Activated CD8-positive, alpha-beta memory T cell treated with anti-CD3 and anti-CD28 coated beads for 1 hour (primary cell): ENCODE measurements at places on chromosomes 13 and 19.

GRCh38 chr13:94236132-94236531, 243.3 kb downstream of the DCT start:
- no peak for DNase-seq

- DNase-seq: no peak
Observed at GRCh38 chr13:33115274-33115673, 99.1 kb downstream of the KL start.

DNA sequence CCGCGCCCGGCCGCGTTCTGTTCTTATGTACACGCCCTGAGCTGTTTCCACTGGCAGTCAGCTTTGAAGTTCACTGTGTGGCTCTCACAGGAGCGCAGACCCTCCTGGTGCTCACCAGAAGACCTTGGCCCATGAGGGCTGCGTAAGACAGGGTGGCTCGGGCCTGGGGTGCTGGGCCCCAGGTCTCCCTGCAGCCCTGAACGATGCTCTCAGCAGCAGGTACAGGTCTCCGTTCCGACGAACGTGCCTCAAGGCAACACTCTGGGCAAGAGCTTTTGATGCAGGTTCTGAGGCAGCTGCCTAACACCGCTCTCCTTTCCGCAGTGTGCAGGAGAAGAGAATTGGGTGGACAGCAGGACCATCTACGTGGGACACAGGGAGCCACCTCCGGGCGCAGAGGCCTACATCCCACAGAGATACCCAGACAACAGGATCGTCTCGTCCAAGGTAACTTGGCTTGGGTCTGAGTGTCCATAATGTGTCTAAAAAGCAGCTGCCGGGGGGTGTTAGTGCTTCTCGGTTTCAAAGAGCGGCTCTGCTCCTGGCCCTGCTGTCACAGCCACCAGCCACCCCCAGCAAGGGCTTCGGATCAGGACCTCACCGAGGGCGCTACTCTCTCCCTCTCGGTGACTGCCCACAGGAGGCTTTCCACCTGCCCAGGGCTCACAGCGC, 95.1 kb downstream of the ATP11A start:
- no peak for DNase-seq

GRCh38 chr13:29369060-29369743, 226.3 kb downstream of the SLC7A1 start:
- no peak for DNase-seq

GRCh38 chr19:28426110-28426729, 786.7 kb downstream of the UQCRFS1 start:
- no peak for DNase-seq

DNA sequence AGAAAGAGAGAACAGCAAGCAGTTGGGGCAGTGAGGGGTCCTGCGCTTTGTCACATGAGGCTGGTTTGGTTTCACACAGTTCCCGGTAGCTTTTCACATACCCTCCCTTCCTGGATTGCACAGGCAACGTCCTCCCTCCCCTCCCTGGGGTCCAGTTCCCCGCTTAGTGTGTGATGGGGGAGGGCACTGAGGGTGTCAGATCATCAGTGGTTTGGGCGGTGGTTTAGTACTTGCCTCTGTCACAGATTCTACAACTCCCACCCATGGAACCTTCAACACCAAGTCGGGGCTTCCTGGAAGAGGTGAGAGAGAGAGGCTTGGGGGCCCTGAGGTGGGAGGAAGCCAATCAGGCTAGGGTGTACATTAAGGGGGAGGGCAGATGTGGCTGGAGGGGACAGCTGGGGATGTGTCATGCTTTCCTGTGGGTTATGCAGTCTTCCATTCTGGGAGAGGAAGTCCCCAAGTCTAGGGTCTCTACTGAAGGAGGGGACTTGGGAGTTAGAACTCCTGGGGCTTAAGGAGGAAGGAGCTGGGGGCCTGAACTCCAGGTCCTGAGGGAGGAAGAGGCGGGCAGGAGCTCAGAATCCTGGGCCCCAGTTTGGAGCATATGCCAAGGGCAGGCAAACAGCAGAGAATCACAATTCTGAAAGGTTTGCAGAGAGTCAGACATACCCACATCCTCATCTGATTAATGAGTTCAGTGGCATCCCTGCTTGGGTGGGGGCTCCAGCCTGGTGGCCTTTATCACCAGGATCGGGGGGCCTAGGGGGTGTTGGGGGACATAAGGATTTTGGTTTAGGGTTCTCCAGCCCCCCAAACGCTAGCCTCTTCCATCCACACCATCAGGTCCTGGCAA, at the start of gene NKG7:
Gene NKG7, minus strand, starts transcription at position 6 of the 856 bp plus-strand sequence. CDS start 119 bp downstream, outside the sequence.
- peak; percentile 63 for DNase-seq

DNA sequence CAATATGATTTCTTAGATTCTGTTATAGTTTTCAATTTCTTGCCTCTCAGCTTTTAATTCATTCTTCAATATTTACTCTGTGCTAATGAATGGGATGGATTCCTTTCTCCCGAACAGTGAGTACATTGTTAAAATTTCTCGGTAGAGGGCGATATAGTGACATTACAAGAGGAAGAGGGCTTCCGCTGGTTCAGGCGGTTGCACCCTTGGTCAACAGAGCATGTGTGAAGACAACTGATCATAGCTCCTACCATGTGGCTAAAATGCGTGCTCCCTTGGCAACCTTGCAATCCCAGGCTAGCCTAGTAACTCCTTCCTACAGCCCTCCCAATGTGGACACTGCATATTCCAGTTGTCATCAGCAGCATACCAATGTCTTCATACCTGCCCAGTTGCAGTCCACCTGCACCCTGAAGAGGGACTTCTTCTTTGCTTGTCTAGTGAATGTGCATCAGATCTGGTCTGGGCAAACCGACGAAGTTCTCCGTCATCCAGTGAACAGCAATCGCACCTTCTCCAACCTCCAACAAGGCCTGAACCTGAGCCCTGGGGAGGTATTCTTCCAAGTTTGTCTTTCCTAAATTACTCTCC, 653.0 kb upstream of the GPC6 start:
- DNase-seq: no peak

- no peak for DNase-seq
Observed at GRCh38 chr13:30974350-30974749, 41.9 kb downstream of the TEX26 start.

GRCh38 chr13:32663660-32664059, 77.4 kb downstream of the PDS5B start:
- DNase-seq: no peak

DNA sequence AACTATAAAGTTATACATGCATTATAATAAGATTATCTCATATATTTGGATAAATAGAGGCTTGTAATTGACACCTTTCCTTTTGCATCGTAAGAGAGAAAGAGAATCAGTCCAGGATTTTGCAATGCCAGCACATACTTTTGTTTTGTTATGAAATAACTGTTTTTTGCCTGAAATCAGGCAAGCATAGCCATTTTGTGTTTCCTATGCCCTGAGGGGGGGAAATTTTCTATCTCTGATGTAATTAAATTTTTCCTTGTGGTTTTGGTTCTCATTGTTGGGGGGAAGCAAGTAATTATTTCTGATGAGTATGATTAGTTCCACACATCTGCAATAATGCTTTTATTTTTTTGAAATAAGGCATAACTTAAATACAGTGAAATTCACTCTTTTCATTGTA, 229.4 kb downstream of the NDFIP2 start:
- DNase-seq: no peak

GRCh38 chr13:79749984-79750551, 269.1 kb downstream of the NDFIP2 start:
- DNase-seq: no peak

DNA sequence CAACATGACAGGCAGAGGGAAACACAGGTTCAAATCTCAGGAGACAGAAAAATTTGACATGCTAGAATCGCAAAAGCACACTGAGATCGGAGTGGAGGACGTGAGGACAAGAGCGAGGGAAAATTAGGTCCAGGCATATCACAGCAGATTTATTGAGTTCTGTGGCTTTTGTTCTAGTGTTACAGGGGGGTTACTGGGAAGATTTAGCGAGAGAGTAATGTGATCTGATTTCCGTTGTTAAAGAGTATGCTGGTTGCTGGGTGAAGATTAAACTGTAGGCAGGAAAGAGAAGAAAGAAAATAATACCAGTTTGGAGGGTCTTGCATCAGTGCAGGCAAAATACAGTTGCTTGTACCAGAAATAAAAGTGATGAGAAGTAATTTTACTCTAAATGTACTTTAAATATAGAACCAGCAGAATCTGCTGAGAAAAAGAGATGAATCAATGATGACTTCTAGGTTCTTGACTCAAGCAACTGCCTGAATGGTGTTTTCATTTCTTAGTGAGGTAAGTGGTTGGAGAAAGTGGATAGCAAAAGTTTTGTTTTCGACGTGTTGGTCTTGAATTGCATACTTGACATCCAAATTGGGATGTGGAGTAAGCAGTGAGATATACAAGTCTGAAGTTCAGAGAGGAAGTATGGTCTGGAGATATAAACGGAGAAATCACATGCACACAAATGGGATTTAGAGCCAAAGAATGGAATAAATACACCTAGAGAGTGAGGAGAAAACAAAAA, 35.7 kb downstream of the UFM1 start:
- DNase-seq: no peak

GRCh38 chr19:35738021-35738886, 4.0 kb downstream of the IGFLR1 start:
- DNase-seq: no peak

DNA sequence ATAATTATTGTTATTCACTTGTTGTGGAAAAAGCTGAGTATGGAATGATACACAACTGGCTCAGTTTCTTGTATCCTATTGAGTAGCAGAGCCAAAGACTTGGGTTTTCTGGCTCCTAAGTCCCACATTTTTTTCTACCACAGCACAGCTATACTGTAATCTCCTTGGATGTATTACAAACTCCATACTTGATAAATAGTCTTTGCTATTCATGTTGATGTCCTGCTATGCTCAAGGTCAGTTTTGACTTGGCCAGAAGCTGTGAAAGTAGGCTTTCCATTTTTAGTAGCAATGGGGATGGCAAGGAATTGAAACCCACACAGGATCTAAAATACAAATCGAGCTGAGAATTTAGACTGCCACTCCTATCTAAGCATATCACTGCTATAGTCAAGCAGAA, 79.1 kb downstream of the B3GLCT start:
- no peak for DNase-seq

DNA sequence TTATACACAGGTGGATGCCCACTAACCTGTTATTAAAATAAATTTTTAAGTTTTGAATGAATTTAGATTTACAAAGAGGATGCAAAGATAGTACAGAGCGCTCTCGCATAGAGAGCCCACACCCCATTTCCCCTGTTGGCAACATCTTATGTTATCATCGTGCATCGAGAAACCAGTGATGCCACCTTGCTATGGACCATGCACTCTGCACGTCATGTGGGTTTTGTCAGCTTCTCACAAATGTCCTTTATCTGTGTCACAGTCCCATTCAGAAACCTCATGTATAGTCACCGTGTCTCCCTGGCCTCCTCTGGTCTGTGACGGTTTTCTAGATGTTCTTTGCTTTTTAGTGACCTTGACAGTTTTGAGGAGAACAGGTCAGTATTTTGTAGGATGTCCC, 60.0 kb downstream of the ING1 start:
- DNase-seq: no peak

GRCh38 chr19:35066691-35067563, 25.4 kb downstream of the HPN start:
- DNase-seq: peak; percentile 71

GRCh38 chr19:34282611-34283519, 28.5 kb downstream of the GARRE1 start:
- no peak for DNase-seq

- DNase-seq: no peak
Observed at GRCh38 chr13:50826035-50826434, 17.5 kb downstream of the DLEU7 start.

- DNase-seq: no peak
Observed at GRCh38 chr19:56163097-56163496, 12.7 kb upstream of the GALP start.

DNA sequence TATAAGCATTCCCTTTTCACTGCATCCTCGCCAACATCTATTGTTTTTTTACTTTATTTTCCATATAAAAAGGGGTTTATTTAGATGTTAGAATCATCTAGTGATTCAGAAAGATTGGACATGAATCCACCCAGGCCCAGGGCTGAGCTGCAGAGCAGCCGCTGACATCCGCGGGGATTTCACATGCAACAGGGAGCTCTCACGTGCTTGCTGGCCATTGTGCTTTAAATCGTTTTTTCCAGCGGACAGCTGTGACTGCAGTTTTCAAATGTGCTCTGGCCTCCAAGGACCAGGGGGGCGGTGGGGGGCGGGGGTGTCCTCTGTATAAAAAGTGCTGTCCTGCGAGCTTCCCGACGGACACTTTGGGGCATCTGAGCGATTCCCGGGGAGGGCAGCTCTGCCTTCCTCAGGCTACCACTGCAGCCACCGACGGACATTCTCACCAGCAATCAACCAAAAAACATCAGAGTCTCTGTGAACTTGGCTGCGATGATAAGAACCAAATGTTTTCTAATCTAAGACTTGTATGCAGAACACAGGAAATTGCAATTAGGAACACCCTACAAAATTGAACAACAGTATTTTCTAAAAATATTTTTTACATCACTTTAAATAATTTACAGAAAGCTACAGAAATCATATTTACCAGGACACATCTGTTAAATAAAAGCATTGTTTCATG, 12.6 kb downstream of the RB1 start:
- DNase-seq: no peak

- DNase-seq: no peak
Observed at GRCh38 chr19:13951799-13952153, 533 bp upstream of the DCAF15 start.
